ENCODE measurements at places on chromosomes 2 and 18.

GRCh38 chr2:187842315-187842714, 288.1 kb upstream of the TFPI start:
- DNase-seq, result no peak

- DNase-seq, result no peak
Measured at GRCh38 chr18:51137891-51138290, 59.6 kb downstream of the MEX3C start.

DNA sequence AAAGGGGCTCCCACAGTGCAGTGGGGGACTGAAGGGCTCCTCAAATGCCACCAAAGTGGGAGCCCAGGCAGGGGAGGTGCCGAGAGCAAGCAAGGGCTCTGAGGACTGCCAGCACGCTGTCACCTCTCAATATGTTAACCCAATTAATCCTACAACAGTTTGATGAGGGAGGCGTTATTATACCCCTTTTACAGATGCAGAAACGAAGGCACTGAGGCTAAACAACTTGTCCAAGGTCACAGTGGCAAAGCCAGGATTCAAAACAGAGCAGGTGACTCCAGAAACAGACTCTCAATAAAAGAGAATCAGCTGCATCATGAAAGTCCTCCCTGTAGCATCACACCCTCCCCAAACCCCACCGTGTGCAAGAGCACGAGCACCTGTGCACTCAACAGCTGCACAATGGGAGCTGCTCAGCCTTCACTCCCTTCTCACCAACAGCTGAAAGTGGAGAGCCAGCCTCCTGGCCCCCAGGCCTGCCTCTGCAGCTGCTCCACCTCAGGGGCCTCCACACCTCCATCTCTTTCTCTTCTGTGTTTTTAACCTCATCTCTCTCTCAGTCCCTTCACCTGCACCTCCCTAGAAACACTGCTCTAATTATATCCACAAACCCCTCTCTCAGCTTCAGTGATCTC, 8.1 kb downstream of the NPC1 start:
- no peak for DNase-seq

DNA sequence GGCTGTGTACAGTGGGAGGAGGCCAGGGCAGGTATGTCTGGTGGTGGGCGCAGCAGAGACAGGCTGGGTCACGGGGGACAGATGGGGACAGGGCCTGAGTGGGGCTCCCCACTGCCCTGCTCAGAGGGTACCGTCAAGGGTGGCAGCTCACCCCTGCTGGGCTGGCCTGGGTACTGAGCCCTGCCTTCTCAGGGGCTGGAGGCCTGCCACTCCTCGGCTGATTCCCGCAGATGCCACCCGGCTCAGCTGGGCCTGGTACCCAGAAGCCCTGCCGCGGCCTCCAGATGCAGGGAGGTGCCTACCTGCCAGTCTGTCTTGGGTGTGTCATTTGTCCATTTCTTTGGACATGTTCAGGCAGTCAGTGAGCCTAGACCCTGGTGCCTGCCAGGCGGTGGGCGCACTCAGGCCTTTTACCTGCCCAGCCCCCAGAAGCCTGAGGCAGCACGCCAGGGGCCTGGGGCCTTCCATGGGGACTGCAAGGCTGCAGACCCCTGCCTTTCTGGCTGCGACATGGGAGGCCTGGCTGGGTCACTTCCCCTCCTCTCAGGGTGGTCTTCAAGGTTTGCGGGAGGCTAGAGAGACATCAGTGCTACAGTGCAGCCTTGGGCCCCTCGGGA, 3.3 kb downstream of the SNORC start:
- DNase-seq, result no peak

DNA sequence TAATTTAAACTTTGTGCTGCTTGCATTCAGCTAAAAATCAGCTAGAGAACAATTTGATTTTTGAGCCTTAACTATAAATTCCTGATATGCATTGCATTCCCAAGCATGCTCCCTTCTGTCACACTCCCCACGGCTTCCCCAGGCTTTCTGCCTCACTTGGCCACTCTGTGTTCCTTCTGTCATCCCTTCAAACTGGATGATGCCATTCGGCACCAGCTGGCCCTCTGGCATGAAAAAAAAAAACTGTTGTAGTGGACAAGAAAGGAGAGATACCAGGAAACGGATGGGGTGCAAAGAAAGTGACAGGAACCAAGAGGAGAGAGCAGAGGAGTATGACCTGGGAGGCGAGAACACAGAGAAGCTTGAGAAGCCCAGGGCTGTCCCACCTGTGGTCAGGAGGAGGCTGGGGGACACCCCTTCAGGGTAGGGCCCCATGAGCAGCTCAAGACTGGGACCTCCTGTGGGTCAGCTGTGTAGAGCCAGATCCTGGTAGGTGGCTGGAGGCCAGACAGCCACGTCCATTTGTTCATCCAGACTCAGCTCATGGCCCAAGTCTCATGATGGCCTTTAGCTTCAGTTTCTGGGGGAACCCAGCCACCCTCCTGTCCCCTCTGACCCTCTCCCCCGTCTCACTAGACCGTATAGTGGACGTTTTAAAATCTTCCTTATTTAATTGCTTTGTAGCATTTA, 211.8 kb downstream of the GBX2 start:
- DNase-seq, result no peak

GRCh38 chr2:129758784-129759471, 220.5 kb upstream of the RAB6C start:
- no peak for DNase-seq

DNA sequence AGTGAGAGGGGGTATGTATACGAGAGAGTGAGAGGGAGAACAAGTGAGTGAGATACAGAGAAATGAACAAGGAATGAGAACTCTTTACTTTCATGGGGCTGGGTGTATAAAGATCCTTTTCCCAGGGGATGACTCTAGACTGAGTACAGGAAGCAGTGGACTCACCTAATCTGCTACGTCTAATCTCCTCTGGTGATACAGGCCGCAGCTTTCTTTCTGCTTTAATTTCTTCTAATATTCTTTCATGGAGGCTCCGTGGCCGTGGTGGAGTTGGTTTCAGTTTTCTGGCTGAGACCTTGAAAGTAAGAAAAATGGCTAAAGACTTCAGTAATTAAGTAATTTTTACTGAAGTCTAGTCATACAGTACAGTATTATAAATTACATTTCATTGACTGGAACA, 85.2 kb downstream of the PRELID3A start:
- DNase-seq, result no peak

DNA sequence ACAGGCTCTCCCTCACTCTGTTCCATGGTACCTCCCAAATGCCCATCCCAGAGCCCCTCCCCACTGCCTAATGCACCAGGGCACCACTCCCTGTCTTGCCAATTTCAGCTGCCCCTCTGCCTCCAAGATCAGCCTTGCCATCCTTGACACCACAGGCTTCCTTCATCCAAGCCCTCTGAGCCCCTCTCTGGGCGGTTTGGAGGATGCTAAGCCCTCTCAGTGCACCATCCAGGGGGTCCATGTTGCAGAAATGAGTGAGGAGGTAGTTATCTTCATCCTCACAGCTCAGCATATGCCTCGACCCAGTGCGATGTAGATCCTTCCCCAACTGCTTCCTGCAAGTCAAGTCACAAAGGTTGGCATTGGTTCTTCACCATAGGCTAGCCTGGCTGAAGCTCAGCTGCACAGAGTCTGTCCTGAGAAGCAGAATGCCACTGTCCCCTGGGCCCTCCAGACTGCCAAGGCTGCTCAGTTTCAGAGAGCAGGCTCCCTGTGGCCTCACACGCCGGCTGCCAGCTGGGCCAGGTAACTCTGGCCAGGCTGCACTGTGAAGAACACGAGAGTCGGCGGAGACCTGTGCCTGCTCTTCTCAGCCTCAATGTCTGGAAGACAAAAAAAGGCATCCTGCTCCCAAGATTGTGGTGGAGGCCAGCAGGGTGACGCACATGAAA, 9.9 kb upstream of the MAP3K2 start:
- no peak for DNase-seq

DNA sequence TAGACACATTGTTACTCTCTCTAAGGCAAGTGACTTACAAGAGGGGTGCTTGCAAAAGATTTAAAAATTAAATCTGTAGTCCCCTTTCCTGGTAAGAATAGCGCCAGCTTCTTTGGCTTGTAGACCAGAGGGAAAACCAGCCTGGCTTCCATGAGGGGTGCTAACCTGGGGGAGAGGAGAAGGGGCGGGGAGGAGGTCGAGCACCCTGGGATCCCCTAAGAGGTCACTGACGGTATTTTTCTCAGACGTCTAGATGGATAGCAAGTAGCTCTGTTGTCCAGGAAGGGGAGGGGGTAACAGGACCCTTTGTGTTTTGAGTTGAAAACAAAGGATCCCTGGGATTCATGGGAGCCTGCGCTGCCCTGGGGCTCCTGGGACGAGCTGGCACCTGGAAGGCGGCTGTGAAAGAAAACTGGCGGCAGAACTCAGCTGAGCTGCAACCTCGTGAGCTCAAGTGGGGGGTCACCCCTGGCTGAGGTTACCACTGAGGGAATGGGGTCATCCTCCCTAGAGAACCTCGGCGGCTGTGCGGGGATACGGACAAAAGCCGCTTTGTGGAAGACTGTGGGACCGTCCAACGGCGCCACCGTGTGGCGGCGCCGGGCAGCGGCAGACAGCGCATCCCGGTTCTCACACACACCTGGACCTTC, 37.8 kb upstream of the MRPL19 start:
- no peak for DNase-seq

DNA sequence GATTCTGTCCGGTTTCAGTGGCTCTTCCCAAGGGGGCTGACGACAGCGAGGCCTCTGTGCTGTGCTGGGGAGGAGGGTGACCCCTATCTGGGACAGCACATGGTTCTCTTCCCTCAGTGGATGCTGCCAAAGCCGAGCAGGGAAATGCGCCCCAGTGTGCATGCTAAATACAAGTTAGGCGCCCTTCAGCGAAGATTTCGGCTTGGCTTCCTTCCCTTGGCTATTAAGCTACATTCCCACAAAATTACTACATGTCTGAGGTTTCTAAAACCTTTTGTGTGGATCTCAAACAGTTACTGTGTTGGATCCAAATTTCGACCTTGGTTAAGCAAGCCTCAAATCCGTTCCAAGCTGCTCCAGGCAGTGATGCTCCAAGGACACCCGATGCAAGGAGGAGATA, 440.3 kb downstream of the NRXN1 start:
- DNase-seq, result no peak

DNA sequence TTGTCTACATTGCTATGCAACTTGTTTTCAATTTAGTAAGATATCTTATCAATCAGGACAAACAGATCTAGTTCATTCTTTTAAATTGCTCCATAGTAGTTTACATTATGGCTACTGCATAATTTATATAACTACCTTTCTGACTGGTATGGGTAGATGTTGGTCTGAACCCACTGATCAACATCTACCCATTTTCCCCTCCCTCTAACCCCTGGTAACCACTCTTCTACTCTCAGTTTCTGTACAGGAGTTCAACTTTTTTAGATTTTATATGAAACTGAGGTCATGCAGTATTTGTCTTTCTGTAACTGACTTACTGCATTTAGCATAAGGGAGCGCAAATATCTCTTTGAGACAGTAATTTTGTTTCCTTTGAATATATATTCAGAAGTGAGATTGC, 73.2 kb downstream of the ITSN2 start:
- DNase-seq, result no peak

- DNase-seq, result no peak
Measured at GRCh38 chr2:71718686-71719085, 265.3 kb downstream of the DYSF start.

DNA sequence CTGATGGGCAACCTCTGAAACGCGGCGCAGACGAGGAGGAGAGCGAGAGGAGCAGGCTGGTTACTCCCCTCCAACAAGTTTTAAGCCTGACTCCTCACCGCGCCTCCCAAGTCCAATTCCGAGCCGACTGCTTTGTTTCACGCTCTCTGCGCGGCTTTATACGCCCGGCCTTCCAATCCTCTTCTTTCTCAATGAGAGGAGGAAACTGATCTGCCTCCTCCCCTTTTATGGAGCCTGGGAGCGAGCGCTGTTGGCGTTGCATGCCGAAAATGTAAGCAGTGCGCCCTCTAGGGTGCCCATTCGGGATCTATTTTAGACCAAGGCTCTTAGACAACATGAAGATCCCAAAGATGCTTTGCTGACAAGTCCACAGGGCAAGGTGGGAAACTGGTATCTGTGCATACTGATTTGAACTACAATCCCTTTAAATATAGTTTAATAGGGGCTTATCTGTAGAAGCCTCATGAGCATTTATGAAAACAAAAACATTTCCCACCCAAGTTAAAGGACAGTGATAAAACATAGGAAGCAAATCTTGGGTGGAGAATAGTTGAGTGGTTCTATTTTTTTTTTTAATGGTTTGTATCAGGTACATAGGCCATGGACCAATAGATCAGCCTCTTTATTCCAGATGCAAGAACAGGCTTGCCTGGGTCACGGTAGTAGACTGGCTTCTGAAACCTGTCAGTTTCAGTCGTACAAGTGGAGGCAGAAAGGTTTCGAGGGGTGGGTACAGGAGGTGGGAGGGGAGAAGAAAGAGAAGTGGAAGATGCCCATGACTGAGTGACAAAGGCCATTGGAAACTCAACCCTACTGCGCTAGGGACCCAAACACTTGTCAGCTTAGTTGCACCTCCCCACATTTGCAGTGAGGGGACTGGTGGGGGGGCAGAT, at the start of gene RND3:
Gene RND3 (minus strand): TSS at position 131 of the 893 bp plus-strand sequence. CDS start 250 bp downstream, outside the sequence.
- peak; percentile 96 for DNase-seq

GRCh38 chr2:197705912-197706838, 1.0 kb downstream of the MARS2 start:
- no peak for DNase-seq

GRCh38 chr18:6088432-6088831, 193.1 kb upstream of the TMEM200C start:
- no peak for DNase-seq

DNA sequence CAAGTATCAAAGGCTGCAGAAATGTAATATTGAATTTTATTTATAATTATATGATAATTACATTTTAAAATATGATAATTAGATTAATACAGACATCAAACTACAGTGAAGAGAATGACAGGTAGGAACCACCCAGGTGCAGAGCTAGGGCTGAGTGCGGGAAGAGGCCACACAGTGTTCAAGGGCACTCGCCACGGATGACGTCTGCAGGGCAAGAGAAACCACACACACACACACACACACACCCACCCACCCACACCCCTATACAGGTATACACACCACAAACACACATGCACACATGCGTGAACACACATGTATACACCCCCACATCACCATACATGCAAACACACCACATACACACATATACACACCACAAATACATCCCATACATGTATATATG, 41.2 kb downstream of the MBP start:
- DNase-seq, result no peak

DNA sequence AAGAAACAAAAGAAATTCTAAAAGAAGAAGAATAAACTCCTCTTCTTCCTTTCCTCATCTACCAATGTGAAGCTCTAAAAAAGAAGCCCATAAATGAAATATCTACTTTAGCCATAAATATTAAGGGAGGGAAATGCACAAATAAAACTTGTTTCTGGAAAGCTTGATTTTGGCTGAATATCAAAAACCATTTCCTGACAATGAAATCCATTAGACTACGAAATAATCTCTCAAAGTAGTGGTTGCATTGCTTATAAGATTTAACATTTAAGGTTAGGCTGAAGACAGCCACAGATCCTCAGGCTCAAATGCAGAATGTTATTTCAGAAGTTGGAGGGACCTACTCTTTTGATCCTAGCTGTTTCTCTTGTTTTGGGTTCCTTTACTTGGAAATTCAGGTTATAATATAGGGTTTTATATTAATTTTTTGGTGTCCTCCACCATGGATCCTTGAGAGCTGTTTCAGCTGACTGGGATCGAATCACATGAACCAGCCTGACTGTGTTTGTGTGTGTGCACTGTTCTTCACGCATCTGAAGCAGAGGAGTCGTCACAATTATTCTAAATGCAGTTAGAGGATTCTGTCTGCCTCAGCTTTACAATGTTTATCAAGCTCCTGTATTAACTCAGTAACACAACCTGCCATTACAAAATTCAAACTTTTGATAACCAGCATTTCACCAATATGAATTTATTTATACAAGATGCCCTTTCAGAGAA, 474.8 kb downstream of the ARHGAP15 start:
- DNase-seq, result no peak

GRCh38 chr2:23826040-23826439, 100.9 kb downstream of the ATAD2B start:
- DNase-seq, result no peak

All from NCI-H1436 treated with DMSO at 0.1 percent for 48 hours (cell line).